Ascending aorta (tissue), 2 donors: ENCODE measurements at places on chromosomes 12 and 14.

- DNase-seq = no peak
Observed at GRCh38 chr14:69675877-69676416, 64.6 kb downstream of the SUSD6 start.

DNA sequence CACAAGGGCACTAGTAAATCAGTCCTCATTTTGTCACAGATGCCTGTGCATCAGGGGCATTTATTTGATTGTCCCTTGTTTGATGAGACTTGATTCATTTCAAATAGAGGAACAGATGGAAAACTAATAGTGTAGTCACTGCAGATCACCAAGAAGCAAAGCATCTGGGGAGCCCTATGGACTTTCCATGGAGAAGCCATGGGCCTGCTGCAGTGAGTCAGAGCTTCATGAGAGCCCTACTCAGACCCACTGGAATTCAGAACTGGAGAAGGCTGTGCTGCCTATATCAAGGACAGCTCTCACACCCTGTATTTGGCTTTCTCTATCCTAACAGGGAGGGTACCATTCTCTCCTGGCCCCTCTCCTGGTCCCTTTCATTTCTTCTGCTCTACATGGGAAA, 126.2 kb downstream of the GRIP1 start:
- no peak for DNase-seq

DNA sequence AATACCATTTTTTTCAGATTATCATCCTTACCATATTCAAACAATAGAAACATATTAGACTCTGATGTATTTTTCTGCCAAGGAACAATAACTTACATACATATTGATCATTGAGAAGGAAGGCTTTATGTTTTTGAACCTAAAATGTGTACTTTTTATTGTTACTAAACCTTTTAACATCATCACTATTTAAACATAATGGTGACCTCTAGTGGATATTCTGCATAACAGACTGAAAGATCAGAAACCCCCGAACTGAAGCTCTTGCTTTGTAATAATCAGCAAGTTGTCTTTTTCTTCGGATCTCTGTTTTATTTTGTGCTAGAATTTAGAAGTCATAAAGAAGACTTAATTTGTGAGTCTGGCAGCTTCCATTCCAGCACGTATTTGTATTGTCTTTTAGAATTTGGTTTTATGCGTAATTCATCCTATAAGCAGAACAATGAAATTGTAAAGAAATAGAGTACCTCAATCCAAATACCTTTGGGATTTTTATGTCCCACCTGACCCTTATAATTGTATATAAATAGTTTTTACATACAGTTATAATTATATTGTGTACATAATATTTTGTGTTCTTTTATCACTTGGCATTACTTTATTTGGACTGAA, 125.9 kb upstream of the ATF1 start:
- DNase-seq = no peak

DNA sequence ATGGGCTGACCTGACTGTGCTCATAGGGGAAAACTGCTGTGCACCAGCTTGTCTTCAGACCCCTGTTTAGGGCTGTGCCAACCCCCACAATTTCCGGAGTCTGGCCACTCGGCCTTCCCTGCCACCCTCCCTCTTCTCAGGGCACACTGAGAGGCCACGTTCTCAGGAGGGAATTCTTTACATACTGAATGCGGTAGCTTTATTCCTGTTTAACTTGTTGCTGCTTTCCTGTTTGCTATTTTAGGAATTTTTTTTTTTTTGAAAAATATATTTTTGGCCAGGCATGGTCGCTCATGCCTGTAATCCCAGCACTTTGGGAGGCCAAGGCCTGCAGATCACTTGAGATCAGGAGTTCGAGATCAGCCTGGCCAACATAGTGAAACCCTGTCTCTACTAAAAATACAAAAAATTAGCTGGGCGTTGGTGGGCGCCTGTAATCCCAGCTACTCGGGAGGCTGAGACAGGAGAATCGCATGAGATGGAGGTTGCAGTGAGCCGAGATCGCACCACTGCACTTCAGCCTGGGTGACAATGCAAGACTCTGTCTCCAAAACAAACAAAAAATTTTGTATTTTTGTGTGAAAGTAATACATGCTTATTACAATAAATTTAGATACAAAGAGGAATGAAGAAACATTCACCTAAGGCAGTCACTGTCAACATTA, 39.5 kb downstream of the TPCN1 start:
- no peak for DNase-seq

GRCh38 chr12:52828591-52829021, 5.5 kb downstream of the KRT79 start:
- DNase-seq = no peak

- no peak for DNase-seq
Observed at GRCh38 chr14:93749076-93749420, 39.2 kb downstream of the PRIMA1 start.

- no peak for DNase-seq
Observed at GRCh38 chr12:76444408-76444984, 96.3 kb upstream of the BBS10 start.

- DNase-seq = no peak
Observed at GRCh38 chr12:117875744-117876435, 92.9 kb downstream of the KSR2 start.

DNA sequence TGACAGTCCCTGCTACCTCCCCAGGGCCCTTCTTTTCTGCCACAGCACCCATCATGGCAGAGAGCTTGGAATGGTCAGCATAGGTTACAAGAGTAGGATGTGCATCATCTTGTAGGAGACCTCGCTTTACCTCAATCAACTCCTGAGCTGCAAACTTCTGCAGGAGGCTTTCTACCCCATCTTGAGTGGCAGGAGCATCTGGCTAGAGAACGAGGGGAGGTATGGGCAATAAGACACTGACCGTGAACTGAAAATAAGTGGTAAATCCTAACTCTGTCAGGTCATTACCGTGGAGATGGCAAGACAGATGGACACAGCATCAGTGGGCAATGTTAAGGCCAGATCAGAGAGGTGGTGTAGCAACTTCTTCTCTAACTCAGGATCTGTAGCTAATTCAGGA, 7.8 kb downstream of the METTL3 start:
- DNase-seq = no peak

DNA sequence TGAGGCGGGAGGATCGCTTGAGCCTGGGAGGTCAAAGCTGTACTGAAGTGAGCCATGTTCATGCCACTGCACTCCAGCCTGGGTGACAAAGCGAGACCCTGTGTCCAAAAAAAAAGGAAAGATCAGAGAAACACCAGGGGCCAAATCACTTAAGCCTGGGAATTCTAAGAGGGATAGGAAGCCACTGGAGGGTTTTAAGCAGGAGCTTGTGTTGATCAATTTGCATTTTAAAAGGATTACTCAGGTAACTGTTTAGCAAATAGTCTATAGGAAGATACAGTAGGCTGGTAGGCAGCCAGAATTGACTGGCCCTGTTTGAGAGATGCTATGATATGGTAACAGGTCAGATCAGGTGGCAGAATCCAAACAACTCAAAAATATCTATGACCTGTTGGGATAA, 162.7 kb downstream of the SPTSSA start:
- DNase-seq = no peak

DNA sequence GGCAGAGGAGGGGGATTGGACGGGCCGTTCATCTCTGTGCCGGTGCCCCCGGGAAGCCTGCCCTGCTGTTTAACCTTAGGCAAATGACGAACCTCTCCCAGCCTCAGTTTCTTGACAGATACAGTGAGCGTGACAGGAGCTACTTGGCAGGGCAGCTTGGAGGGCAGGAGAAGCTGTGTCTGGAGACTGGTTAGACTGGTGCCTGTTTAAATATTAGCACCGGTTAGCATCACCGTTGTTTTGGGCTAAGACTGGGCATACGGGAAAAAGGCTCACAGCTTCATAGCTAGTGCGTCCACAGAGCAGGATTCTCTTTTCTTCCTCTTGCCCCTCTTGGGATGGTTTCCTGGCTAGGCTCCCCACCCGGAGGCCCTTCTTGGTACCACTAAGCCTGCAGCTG, 38.7 kb downstream of the RHOF start:
- DNase-seq = no peak

DNA sequence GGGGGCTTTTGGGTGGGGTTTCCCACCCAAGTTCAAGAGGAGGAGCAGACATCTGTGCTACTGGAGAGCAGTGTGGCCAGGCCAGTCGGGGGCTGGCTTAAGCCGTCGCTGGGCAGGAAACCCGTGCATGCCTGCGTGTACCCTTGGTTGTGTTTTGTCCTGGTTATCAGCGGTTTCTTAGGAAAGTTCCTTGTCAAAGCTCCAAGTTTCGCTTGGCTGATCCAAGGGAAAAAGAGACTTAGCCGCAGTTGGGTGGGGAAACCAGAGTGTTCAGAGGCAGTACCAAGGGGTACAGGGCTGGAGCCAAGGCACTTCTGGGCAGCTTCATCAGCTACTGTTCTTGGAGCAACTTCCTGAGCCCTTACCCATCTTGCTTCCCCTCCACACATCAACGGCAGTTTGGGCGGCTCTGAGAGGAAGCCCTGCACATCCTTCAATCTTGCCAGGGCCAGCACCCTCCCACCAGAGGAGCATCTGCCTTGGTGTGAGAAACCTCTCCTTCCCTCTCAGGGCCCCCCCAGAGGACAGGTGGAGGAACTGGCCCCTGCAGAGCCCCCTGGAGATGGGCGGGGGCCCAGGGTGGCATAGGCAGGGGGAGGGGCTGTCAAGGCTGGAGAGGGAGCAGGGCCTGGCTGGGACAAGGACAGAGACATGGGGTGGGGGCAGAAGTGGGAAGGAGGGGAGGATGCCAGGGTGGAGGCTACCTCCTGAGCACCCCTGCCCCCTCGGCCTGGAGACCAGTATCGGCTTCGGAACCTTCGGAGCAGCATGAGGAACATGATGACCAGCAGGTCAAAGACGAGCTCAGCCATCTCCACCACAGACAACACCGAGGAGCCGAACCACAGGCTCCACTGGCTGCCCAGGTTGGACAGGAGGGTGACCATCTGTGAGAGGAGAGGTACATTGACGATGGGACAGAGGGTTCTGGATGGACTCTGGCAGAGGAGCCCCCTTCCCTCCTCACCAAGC, 5.8 kb upstream of the TNFRSF1A start:
- DNase-seq = peak; percentile 95

- DNase-seq = no peak
Observed at GRCh38 chr14:35221462-35221861, 70.7 kb upstream of the PSMA6 start.

DNA sequence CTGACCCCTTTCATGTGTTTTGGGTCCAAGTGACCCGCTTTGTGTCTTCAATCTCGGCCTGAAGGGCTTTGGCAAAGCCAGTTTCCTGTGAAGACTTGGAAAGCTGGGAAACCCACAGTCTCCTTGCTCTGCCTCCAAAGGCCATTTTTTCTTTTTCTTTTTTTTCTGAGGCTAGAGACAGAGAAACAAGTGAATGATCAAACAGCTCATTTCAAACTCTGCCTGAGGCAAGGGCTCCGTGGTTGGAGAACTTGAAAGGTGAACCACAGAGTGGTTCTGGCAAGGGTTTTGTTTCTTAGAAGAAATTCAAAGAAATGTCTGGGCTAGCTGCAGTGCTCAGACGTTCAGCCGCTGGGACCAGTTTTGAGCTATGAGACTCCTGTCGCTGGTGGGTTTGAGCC, 62.7 kb downstream of the ERH start:
- DNase-seq = no peak

GRCh38 chr14:51644217-51644933, 7.3 kb upstream of the FRMD6 start:
- DNase-seq = no peak

- no peak for DNase-seq
Observed at GRCh38 chr12:44709166-44709565, 166.9 kb downstream of the NELL2 start.

- DNase-seq = no peak
Observed at GRCh38 chr14:69037790-69038454, 58.8 kb upstream of the ACTN1 start.

DNA sequence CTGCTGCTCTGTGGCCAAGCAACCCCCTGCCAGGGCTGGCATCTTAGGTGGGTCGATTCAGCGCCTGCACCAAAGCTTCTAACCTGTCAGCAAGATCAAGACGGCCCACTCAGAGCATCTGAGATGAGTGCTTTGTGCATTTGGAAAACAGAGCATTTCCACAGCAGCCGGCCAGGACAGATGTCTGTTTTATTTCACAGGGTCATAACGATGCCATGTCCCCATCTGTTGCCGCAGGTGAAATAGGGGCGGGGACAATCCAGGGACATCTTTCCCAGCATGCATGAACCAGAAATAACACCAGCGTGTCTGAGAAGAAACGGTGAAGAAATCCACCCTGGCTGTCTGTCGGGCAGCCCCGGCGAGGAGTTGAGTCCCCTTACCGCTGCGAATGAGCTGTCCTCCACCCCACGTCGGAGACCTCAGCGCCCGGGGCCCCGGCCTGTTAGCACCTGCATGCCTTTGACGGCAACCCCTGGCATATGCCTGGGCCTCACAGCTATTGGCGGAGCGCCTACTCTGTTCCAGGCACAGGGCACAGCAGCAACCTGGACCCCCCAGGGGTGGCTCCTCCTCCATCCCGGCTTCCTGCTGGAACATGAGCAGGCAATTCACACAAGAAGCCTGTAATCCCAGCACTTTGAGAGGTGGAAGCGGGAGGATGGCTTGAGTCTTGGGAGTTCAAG, 30.6 kb upstream of the ULK1 start:
- DNase-seq = no peak

DNA sequence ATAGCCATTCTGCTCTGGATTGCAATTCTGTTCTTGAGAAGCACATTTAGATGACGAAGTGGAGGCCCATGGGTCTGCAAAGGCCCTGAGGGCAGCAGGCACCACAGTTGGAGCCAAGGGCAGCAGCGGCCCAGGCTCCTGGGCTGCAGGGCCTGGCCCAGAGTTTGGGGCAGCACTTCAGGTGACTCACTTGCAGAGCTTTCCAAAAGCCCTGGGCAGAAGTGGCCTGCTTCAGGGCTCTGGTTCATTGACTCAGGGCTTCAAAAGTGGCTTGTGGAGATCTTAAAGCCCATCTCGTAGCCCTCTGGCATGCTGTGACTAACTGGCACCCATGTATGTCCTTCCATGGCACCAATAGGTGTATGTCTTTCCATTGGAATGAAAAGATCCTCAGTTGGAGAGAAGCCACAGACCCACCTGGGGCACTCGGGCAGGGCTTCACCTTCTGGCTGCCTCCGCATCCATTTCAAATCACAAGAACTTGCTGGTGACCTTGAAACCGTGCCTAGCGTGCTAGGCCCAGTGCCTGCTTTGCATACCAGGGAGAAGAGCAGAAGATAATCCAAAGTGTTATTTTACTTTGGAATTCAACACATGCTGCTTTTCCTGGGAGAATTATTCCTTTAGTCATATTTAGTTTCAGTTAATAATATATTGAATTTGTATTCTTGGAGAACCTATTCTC, 106.7 kb downstream of the PRMT8 start:
- DNase-seq = no peak
